DND-41 (cell line): ENCODE measurements at places on chromosomes 2 and 18.

- no peak for DNase-seq
These were observed 90.1 kb upstream of the ARL5A start for GRCh38 chr2:151918308-151918707.

DNA sequence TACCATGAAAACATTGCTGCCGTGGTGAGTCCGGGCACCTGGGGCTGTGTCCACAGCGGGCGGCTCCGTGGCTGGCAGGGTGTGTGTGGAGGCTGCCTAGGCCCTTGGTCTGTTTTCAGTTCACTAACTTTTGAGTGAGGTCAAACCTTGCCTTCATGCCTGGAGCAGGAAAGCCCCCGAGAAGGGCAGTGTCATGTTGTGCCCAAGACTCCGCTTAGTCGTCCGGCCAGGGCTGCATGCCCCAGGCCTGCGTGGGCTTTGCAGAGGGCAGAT is 24.1 kb downstream of the MAL start:
- no peak for DNase-seq

DNA sequence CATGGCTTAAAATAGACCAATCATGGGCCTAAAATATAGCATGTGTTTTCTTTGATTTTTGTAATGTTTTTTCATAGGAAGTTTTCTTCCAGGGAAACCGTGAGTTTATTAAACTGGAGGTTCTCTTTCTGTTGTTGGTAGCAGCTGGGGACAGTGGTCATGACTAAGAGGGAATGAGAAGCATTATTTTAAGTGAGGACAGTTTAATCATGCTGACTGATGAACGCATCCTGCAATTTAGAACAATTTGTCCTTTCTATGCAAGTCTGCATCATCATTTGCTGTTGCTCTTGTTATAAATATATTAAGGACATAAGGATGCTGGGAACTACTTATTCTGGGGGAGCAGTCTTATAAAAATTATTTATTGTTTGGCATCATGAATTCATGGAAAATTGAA is 51.2 kb downstream of the CAVIN2 start:
- no peak for DNase-seq

GRCh38 chr18:72866901-72867745 is 664 bp downstream of the NETO1 start:
- DNase-seq, result peak; percentile 38

- DNase-seq, result no peak
These were observed 10.1 kb downstream of the SP9 start for GRCh38 chr2:174344716-174345461.

- DNase-seq, result no peak
These were observed 89.2 kb downstream of the ZNF516 start for GRCh38 chr18:76405681-76406356.

- no peak for DNase-seq
These were observed 33.4 kb downstream of the ARHGAP25 start for GRCh38 chr2:68767996-68768395.

DNA sequence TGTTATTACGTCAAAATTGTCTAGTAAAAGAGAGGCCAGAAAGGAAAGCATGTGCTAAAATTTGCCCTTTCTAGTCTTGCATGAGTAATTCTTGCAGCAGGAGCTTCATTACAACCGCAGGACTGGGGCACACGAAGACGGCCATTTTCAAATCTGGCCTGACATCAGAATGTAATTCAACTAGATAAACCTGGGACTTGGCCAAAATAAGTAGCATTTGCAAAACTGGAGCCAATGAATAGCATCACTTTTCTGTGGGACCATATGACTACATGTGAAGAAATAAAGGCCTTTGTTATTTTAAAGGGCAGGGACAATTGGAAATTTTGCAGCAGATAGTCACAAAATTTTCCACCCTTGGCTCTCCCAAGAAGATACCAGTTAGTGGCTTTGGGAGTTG is 3.0 kb upstream of the FZD7 start:
- no peak for DNase-seq

DNA sequence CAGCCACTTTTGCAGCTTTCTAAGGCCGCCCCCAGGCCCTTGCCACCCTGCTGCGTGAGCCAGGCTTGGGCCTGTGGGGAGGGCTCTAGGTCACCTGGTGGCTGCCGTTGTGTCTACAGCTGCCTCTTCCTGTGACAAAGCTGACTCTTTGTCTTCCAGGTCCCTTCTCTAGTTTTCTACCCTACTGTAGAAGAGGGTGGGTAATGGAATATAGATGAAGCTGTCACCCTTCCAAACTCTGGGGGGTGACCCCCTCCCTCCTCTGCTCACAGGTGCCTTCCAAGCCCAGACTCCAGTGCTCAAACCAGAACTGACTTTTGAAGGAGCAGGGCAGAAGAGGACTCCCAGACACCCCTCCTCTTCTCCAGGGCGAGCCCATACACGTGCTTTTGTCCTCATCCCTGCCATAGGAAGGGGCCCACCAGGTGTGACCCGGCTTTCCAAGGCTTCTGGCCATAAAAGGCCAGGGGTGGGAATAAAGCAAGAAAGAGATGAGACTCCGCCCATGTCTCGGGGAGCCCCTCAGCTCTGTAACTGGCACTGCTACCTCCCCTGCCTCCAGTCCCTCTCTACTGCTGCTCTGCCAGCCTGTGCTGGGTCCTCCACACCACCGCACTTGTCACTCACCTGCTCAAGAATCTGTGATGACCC is 17.9 kb upstream of the SDC1 start:
- DNase-seq, result no peak

DNA sequence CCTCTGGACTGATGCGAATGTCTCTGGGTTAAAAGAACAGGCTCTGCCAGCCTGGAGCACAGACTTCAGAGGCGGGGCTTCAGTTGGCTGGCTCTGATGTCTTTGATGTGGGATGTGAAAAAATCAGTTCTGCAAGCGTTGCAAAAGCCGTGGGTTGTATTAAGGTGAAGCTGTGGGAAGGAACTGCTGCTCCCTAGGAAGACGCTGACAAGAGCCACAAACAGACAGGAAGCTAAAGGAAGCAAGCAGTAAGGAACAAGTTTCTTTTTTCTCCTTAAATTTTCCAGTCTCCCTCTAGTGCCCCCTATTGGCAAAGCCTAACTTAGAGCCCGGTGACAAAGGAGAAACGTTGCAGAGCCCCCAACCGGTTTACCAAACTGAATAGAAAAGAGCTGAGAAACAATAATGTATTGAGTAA is 239.0 kb downstream of the CCDC178 start:
- peak; percentile 80 for DNase-seq

DNA sequence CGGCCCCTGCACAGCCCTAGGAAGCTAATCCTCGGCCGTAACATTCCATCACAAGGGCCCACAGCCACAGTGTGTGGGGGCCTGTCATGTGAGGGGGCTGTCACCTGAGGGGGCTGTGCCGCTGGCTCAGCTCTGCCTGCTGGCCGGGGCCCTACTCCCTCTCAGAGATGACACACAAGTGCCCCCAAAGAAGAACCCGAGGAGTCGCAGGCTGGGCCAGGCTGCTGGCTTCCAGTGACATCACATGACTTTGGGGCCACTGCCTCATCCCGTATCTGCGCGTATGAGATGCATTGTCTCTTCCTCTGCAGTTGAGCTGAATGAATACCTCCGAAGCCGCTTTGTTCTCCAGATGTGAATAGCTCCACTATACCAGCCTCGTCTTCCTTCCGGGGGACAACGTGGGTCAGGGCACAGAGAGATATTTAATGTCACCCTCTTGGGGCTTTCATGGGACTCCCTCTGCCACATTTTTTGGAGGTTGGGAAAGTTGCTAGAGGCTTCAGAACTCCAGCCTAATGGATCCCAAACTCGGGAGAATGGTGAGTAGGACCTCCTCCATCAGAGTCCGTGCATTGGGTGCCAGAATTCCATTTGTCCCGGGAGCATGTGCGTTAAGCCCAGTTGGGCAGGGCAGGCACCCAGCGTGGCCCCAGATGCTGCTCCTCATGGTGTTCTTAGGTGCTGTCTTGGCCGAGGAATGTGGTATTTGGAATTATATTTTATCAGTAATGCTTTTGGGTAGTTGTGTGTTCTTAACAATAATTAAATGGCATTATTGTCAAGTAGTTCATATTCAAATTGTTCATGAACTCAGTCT is at the start of gene CNDP1:
TSS of gene CNDP1 (plus strand) at position 351 of the 820 bp plus-strand sequence. CDS start at position 519, 168 bp downstream.
- DNase-seq, result no peak
